ENCODE measurements at places on chromosomes 11 and 22.
A peak's percentile ranks its signal among the peaks of the same experiment; 100 is the strongest.

GRCh38 chr22:41816241-41816640 is 15.8 kb downstream of the CCDC134 start:
- no peak for DNase-seq

DNA sequence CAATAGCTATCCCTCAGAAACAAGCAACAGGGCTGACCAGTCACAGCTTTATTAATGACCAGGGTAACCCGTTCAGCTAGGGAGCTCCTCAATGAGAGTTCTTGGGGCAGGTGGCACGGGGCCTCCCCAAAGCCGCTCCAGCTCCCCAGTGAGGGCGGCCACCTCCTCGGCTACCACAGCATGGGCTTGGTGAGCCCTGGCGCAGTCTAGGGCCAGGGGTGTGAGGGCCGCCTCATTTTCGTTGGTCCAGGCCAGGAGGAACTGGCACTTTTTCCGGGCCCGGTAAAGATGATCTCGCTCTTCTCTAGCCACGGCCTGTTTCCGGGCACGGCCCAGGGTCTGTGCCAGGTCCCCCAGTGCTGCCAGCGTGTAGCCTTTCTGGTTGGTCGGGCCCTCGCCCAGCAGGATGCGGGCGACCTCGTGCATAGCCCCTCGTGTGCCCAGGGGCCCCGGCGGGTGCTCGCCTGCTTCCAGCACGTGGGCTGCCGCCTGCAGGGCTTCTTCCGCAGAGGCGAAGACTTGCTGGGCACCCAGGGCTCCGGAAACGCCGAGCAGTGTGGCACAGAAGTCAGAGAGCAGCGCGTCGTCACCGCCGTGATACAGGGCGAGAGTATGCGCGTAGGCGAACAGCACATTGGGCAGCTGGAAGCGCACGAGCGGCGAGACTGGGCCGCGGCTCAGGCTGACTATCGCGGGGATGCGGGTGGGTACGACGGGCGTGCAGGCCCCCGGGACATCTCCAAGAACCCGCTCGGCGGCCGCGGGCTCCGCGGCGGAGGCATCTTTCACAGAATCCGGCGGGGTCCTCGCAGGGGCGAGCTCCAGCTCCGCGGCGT is 913 bp downstream of the ZNHIT2 start:
- peak; percentile 38 for DNase-seq

- DNase-seq, result no peak
These were observed 39.4 kb downstream of the GLYATL2 start for GRCh38 chr11:58805065-58805464.

DNA sequence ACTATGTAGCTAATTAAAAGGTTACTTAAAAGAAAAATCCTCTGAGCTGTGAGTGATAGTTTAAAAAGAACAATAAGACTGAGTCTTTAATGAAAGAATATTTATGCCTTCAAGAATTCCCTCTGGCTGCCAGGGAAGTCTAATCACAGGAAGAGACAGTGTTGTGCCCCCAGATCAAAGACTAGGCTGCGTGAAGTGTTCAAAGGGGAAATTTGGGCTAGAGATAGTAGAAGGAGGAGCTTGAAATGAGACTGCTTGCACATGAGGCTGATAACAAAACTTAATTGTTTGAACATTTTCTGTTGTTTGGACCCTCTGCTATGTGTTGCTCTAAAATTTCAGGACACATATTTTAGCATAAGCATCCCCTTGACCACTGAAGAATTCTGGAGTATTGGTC is 99.7 kb upstream of the MTNR1B start:
- no peak for DNase-seq

GRCh38 chr11:83054904-83055380 is 16.8 kb downstream of the RAB30 start:
- DNase-seq, result no peak

DNA sequence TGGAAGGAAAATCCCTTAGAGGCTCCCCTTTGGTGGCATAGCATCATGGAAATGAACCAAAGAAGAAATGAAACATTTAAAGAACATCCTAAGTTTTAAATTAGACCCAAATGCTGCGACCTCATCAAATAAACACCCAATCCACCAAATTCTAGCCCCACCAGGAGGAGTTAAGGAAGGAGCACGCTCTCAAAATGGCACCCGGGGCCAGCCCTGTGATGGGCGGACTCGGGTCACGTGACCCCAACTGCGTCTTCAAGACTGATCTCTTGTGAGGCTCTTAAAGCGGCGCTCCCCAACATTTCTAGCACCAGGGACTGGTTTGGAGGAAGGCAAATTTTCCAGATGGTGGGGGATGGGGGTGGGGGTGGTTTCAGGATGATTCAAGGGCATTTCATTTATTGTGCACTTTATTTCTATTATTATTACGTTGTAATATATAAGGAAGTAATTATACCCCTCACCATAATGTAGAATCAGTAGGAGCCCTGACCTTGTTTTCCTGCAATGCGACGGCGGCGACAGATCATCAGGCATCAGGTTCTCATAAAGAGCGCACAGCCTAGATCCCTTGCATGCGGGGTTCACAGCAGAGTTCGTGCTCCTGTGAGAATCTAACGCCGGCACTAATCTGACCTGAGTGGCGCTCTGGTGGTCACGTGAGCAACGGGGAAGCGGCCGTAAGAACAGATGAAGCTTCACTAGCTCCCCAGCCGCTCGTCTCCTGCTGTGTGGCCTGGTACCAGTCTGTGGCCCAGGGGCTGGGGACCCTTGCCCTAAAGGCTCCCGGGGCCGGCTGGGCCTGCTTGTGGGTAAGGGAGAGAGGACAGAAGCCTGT is 90.6 kb upstream of the SLC22A12 start:
- DNase-seq, result peak; percentile 79

DNA sequence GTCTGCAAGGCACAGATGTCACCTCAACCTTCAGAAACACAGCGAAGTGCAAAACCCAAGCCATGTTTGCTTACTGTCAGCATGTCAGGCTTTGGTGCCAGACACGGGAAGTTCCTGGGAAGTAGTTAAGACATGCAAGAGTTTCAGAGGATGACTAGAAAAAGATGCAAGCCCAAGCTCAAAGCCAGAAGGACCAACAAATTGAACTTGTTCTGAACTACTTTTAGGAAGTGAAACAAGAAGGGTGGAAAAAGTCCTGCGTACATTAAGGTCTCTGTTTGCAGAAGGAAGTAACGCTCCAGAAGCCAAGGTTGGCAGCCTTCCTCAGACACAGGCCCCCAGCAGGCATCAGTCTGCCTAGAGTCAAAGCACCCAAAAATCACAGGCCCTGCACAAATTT is 2.6 kb downstream of the AP1B1 start:
- DNase-seq, result no peak

- DNase-seq, result no peak
These were observed 92.2 kb downstream of the ELP4 start for GRCh38 chr11:31601635-31602282.

DNA sequence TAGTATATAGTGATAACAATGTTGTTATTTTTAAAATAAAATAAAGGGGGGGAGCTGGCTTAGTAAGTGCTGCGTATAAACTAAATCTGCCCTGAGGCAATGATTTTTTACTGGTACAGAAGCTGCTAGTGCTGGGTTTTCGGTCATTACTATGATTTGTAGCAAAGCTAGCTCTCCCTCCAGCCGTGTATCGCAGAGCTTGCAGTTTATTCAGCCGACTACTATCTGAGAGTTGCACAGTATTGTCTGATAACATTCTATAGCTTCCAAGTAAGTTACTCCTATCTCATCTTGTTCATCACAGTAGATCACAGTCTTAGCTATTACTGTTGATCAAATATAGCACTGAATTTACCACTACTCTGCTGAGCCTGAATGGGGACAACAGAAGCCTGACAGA is 805.5 kb upstream of the ARHGAP42 start:
- no peak for DNase-seq

All from K562 (cell line).